K562 (cell line): ENCODE measurements at places on chromosomes 1 and 21.

DNA sequence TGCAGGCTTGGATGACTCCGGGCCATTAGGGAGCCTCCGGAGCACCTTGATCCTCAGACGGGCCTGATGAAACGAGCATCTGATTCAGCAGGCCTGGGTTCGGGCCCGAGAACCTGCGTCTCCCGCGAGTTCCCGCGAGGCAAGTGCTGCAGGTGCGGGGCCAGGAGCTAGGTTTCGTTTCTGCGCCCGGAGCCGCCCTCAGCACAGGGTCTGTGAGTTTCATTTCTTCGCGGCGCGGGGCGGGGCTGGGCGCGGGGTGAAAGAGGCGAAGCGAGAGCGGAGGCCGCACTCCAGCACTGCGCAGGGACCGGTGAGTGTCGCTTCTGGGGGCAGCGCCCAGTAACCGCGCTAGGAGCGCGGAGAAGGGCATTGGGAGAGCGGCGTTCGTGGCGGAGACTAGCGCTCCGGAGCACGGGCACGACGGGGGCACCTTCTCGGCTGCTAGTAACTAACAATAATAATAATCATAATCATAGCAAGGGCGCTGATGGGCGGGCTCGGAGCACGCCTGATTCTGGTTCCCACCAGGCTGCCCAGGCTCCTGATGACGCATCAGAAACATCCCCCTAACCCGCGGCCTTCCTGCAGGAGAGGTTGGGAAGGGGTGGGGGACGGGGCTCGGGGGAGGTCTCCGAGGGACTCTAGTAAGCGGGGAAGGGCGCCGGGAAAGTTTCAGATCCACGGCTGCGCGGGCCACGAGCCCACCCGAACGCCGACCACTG, at the start of gene MX1:
Gene MX1 (plus strand): TSS at position 286 of the 722 bp plus-strand sequence. CDS start 5,832 bp downstream, outside the sequence.
- no peak for DNase-seq

GRCh38 chr1:18411820-18412641, 68.7 kb upstream of the KLHDC7A start:
- DNase-seq = no peak

GRCh38 chr1:62437273-62437940, 558 bp downstream of the USP1 start:
- no peak for DNase-seq

- DNase-seq = no peak
Observed at GRCh38 chr1:114587203-114587991, 6.0 kb upstream of the BCAS2 start.

DNA sequence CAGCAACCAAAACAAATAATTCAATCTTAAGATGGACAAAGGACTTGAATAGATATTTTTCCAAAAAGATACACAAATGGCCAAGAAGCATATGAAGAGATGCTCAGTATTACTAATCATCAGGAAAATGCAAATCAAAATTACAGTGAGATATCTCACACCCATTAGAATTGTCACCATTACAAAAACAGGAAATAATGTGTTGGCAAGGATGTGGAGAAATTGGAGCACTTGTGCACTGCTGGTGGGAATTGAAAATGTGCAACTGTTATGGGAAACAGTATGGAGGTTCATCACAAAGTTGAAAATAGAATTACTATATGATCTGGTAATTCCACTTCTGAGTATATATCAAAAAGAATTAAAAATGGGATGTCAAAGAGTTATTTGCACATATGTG, 83.2 kb downstream of the SH3GLB1 start:
- DNase-seq = no peak
